ENCODE measurements at places on chromosomes 1 and 21.

DNA sequence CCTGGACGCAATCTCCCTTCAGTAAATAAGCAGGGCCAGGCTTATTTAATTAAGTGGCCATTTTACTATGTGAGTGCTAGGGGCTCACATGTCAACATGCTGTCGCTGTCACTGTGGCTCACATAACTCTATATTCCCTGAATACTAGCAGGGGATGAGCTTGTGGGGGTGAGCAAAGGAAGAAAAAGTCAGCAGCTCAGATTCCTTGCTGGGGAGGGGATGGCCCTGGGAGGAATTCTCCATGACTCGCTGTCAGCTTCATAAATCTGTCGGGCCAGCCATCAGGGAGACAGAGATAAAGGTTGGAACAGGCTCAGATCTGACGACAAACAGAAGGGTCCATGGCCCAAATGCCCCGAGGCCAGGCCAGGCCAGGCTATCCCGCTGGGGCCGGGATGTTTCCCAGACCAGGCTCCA is 26.0 kb upstream of the PLEKHG5 start:
- DNase-seq: no peak

DNA sequence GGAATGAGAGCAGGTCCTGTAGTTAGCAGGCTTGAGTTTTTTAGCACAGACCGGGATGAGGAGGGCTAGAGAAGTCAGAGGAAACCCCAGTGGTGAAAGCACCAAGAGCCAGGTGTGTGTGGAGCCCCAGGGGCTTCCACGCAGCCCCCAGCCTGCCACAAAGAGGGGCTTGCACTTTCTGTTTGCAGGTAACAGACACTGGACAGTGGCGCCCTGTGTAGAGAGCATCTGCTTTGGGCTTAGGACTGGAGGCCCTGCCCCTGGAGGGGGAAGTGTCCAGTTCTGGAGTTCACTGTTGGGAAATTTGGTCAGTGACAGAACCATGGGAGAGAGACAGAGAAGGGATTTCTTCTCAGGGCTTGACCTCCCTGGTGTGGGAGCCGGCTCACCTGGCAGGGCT is 19.5 kb downstream of the AGT start:
- no peak for DNase-seq

DNA sequence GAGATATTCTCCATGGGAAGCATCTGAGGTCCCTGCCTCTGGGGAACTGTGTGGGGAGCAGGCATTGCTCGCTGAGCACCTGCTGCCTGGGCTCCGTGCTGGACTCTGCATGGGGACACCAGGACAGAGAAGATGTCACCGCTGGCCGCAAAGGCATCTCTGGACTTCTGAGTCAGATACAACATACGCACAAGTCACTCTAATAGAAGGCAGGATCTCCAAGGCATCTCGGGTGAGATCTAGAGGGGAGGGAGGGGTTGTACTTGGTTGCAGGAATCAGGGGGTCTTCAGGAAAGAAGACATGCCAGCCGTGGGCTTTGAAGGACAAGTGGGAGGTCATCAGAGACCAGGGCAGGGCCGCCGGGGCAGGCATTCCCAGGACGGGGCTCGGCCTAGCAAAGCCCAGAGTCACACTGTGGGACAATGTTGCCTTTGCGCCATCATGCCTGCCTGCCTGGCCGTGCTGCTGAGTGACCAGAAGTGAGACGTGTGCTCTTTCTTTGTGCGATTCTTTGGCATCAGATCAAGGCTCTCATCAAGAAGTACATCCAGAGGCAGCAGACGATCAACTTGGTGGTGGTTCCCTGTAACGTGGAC is 28.3 kb downstream of the MX2 start:
- DNase-seq: no peak

DNA sequence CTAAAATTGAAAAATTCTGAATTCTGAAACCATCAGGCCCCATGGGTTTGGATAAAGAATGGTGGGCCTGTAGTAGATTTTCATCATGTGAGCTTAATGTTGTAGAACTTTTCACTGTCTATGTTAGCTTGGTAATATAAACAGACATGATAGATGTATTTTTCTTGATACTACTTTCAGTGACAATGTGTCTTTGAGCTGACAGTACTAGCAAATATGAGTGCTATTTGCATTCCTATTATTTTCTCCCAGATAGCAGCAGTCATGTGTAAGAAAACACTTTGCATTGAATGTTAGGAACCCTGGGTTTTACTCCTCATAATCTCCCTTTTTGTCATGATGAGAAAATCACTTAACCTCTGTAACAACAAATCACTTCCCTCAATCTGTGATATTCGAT is 18.1 kb downstream of the KMO start:
- no peak for DNase-seq

DNA sequence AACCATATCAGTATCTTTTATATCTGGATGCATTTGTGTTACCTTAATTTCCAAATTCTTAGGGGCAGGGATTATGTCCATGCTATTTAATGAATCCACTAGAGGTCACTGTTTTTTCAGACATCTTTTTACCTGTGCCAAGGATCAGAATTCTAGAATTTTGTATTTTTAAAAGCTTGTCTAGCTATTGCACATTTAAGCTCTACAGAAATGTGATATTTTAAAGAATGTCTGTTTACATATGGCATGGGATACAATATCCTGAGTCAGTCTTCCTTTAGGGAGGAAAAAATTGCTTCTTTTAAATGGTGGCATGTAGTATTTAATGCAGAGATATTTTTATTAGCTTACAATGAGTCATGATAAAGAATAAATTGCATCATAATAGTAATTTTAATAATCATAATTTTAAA is 11.3 kb downstream of the RPAP2 start:
- DNase-seq: no peak

- no peak for DNase-seq
Observed at GRCh38 chr1:54314696-54315095, 91.5 kb downstream of the SSBP3 start.

DNA sequence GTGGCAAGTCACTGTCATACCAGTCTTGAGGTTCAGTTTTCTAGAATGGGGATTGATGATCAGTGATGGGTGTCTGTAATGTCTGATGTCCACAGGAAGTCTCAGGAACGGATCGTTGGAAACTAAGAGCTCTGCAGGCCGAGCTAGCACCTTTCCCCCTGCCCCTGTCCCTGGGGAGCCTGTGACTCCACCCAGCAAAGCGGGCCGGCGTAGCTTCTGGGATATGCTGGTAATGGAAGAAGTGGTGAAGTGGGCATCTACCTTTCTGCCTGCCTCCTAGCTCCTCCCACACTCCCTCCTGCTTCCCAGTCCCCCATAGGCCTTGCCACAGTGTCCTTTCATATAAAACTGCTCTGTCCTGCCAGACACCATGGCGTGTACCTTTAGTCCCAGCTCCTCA is 13.4 kb downstream of the HYI start:
- DNase-seq: no peak

DNA sequence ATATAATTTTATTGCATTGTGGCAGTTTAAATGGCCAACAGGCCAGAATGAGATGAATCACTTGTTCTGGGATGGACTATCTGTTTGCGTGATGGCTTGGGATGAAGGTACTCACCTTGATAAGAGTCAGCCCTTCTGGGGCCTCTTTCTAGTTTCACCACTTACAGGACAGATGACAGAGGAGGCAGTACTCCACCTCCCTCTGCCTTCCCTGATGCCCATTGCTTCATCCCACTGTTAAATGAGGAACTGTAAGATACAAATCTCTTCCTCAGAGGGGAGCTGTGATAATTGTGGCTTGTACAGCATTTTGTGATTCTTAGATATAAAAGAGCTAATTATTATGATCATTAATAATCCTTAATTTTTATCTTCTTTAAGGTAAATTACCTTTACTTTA is 3.7 kb upstream of the TCHH start:
- no peak for DNase-seq

- no peak for DNase-seq
Observed at GRCh38 chr1:201326710-201327109, 43.4 kb downstream of the PKP1 start.

GRCh38 chr1:23168079-23168444 is 594 bp downstream of the LUZP1 start:
- no peak for DNase-seq

GRCh38 chr1:1680031-1680911 is 12.3 kb downstream of the SLC35E2B start:
- DNase-seq: no peak

DNA sequence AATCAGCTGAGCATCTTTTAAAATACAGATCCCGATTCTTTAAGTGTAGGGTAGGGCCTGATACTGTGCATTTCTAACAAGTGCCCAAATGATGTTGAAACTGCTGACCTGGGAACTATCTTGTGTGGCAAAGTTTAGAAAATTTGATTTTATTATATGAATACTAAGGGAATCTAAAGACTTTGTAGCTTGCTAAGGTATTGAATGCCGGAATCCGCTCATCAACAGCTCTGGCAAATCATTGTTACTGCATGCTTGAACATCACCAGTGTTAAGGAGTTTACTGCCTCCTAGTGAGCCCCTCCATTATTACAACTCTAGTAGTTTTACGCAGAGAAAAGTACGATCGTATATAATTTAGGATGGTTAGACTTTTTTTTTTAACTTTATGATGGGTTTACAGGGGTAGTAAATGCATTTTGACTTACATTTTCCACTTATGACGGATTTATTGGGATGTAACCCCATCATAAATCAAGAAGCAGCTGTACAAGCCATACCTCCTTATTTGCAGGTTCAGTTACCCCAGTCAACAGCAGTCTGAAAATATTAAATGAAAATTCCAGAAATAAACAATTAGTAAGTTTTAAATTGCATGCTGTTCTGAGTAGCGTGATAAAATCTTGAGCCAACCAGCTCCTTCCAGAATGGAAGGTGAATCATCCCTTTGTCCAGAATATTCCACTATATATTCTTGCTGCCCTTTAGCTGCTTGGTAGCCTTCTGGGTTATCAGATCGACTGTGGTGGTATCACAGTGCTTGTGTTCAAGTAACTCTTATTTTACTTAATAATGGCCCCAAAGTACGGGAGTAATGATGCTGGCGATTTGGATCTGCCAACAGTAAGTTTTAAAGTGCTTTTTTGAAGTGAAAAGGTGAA is 892 bp downstream of the TYW3 start:
- no peak for DNase-seq

DNA sequence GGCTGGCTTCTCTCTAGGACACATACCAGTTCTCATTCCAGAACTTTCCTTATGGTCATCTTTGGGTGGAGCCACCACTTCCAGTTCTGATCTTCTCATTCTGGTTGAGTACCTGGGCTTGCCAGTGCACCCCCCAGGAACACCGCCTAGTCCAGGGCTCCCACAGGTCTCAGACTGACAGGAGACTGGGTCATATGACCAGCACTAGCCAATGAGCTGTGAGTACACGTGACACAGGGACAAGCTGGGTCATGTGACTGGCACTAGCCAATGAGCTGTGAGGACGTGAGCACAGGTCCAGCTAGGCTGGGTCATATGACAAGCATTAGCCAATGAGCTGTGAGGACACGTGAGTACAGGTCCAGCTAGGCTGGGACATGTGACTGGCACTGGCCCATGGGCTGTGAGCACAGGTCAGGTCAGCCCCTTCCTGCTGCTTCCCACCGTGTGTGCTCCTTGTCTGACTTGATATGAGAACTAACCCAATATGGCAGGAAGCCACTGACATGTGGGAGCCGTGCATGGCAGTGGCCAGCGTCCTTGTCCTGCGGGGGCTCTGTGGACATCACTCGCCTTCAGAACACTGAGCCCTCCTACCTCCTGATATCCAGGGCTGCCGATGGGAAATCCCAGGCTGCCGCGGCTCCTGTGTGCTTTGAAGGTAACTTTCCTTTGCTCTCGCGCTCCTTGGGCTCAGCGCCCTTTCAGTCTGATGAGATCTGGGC is 22.7 kb downstream of the KRTAP10-1 start:
- DNase-seq: no peak

DNA sequence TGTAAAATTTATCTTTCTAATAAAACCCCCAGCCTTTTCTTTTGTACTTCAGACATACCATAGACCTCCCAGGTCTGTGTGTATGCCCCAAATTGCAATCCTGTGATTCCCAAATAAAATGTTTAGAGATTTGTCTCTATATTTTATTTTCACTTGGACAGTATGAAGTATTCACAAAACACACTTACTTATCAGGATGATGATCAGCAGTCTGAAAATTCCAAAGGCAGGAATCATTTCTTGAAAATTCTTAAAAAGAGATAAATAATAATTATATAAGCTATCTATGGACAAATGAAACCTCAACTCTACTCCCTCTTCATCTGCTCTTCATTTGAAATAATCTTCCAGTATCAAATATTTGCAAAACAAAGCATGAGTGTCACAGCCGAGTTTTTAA is 11.6 kb upstream of the GJA9 start:
- no peak for DNase-seq

GRCh38 chr1:97105531-97105930 is 383.9 kb downstream of the PTBP2 start:
- DNase-seq: no peak

DNA sequence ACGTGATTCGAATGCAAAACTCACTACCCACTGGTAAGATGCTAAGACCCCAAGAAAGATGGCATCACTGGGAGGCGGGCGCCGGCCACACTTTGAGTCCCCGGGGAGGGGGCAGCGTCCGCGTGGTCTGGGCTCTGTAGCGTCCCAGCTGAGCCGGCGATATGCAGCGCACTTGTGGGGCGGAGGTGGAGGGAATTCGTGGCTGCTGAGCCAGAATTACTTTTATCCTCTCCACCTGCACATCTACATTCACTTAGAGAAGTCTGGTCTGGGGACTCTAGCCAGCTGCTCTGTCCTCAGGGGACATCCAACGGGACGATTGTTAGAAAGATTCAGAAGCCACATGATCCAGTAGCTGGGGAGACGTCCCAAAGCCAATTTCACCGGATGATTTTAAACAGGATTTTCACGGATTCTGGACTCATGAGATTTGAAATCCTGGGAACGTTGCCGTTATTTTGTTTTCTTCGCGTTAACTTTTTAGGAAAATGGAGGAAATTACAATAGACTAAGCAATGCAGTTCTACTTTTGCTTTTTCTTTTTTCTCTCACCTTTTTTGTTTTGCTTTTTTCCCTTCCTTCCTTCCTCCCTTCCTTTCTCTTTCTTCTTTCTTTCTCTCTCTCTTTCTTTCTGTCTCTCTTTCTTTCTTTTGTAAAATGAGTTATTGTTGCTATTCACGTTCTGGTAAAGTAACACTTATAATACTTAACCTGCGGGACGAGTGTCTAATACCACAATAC is 1.3 kb downstream of the JAM2 start:
- no peak for DNase-seq

DNA sequence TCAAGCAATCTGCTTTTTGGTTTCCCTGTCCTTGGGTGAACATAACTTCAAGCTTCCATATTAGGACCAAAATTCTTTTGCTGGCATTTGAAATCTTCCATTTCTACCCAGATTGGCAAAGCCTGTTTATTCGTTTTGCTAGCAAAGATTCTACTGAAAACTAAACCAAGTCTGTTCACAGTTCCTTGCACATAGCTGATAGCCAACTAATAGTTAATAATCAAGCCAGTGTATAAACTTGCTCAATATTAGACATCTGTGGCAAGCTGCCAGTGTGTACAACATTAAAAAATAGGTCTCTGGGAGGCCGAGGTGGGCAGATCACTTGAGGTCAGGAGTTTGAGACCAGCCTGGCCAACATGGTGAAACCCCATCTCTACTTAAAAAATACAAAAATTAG is 6.3 kb downstream of the APP start:
- DNase-seq: no peak

DNA sequence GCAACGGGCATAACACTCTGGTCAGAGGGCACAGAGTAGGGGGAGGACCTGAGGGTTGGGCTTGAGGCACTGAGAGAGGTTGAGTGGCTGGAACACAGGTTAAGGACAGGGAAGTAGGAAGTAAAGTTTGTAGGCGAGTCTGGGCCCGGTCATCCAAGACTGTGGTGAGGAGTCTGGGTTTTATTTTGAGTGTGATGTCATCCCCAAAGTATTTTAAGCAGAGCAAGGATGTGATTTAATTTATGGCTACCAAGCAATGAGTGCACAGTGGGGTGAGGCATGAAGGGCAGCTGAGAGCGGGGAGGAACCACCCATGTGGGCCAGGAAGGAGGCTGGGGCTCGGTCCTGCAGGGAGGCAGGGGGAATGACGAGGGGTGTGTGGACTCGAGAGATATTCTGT is 11.2 kb upstream of the VWA5B1 start:
- DNase-seq: no peak
